Skeletal muscle cell (primary cell): ENCODE measurements at places on chromosomes 4 and X.

DNA sequence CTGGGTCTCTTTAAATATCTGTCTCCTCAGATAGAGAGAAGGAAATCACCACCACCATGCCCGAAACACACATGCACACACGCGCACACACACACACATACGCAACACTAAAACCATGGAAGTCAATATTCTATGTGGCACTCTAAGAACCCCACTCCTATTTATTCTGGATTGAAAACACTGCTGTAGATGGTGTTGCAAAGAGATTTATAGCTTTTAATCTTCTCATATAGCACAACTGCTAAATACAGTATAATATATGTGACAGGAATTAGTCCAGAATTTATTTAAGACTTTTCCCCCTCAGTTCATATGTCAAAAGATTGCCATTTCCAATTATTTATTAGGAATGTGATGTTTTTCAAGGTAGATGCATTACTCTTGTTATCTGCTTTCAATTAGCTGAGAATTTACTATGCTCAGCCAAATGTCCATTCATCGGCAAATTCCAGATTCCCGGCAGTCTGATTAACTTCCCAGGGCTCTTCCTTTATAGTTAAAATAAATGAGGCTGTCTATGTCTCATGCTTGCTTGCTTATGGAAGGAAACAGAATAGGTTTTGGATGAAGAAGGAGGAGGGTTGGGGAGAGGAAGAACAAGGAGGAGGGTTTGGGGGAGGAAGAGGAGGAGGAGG lies 115.4 kb upstream of the NDP start:
- DNase-seq = no peak

- no peak for DNase-seq
These were observed 28.6 kb downstream of the MAML3 start for GRCh38 chr4:140125374-140125773.

GRCh38 chr4:180828455-180829018 lies 1414.7 kb upstream of the TENM3 start:
- peak; percentile 60 for DNase-seq

DNA sequence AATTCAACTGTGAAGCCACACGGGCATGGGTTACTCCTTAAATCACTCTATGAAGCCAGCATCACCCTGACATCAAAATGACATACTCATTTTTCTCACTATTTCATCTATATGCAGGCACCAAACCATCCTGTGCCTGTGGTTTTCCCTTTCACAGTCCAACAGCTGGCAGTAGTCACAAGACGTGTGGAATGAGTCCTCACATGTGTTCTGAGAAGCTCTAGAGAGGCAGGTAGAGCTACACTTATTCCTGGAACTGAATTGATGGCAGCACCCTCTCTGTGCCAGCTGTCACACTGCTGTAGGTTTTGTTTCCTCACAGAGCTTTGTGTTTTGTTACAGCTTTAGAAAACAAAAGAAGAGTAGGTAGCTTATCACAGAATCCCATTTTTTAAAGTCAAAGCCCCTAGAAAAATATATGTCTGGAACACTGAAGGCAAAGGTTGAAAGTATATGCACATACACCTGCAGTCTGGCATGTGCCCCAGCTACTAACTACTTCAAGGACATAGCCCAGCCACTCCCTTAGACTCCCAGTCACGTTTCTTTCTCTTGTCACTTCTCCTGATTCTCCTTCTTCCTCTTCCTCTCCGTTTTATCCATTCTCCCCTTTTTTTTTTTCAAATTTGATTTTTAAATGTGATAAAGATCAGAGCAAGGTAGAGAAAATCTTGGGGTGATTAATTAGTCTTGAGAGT lies 107.1 kb downstream of the ANXA10 start:
- DNase-seq = no peak

GRCh38 chr4:52750819-52751486 lies at the start of gene ERVMER34-1:
Gene ERVMER34-1 (minus strand): TSS chr4:52751425. CDS start chr4:52745520, 5,905 bp downstream.
- no peak for DNase-seq

- DNase-seq = no peak
These were observed 22.3 kb upstream of the TADA2B start for GRCh38 chr4:7020856-7021255.

DNA sequence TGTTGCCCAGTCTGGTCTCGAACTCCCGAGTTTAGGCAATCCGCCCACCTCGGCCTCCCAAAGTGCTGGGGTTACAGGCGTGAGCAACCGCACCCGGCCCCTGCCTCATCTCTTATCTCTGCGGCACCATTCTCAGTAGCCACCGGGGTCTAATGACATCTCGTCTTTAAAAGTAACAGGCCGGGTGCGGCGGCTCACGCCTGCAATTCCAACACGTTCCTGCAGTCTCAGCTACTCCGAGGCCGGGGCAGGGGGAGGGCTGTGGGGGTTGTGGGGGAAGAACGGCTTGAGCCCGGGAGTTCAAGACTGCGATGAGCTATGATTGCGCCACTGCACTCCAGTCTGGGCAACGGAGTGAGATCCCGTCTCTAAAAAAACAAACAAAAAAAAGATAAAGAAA lies 28.8 kb downstream of the ING2 start:
- DNase-seq = no peak

DNA sequence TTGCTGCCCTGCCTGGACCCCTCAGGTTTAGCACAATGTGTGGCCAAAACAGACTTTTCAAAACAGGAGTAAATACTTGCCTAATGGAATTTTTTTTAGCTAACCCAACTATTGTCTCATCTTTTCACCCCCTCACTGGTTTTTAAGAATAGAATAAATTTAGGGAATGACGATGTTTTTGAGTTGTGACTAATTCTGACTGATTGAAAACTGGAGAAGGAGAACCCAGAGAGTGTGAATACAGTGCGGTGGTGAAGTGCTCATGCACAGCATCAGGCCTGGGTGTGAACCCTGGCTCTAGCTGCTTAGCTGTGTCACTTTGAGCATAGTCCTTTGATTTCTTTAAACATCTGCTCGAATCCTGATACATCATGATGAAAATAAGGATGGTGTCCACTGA lies 10.5 kb downstream of the ANTXR2 start:
- DNase-seq = no peak

GRCh38 chr4:78691334-78691754 lies 84.8 kb upstream of the BMP2K start:
- DNase-seq = no peak

DNA sequence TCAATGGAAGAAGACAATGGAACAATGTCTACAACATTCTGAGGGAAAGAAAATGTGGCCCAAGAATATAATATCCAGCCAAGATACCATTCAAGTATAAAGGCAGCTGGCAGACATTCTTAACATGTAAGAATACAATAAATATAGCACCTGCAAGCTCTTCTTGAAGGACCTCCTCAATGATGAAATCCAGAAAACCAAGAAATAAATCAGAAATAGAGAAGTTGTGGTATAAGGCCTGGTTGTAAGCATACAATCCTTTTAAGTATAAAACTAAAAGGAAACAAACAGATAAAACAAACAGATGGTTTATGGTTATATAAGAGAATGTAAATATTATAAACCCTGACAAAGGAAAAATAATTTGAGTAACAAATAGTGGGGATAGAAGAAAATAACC lies 33.4 kb downstream of the SYTL4 start:
- DNase-seq = no peak

DNA sequence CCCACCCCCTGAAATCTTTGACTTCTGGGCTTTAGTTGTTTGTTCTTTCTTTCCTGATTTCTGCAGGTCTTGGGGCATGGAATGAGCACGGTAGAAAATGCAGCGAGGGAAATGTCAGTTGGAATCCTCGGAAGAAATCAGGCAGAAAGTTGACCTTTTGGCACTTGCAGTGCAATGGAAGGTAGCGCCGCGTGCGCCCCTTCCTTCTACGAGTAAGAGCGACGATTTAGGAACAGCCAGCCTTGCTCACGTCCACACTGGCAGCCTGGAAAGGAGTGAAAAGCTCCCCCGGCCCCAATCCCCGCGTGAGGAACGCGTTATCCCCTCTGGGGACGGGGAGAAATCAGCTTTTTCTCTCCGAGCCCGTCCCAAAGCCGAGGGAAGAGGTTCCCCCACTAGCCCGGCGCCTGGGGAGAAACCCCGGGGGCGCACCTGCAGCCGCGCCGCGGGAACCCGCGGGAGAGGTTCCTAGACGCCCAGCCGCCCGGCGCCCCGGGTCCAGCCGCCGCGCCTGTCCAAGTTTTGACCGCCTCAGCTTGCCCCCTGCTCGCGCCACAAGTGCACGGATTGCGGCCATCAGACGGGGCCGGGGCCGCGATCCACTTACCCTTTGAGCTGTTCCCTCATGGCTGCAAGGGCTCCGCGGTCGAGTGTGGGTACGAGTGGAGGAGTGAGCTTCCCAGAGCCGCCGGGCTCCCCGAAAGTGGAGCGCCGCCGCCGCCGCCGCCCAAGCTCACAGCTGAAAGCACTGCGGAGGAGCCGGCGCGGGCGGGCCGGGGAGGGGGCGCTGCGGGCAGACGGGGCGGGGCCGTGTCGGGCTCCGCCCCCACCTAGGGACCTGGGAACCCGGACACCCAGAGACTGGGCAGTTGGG lies 194.6 kb upstream of the FTHL17 start:
- no peak for DNase-seq

- no peak for DNase-seq
These were observed 16.4 kb downstream of the BANK1 start for GRCh38 chr4:101806914-101807313.

DNA sequence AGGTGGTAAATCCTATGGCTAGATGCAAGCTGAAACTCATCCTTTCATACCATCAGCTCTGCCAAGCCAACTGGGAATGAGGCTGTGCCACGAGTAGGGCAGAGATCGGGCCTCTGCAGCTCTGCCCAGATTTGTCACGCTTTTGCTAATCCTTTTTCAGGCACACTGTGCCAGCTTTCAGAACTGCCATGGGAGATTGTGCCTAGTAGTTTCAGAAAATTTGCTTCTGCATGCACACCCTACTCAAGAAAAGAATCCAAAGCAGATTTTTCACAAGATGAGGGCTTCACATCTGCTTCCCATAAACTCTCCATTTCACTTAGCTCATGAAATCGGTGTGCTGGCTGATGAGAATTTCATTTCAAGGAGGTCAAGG lies 3.3 kb upstream of the ADH7 start:
- DNase-seq = no peak

GRCh38 chrX:31811106-31811505 lies 739.3 kb upstream of the FTHL17 start:
- DNase-seq = no peak

DNA sequence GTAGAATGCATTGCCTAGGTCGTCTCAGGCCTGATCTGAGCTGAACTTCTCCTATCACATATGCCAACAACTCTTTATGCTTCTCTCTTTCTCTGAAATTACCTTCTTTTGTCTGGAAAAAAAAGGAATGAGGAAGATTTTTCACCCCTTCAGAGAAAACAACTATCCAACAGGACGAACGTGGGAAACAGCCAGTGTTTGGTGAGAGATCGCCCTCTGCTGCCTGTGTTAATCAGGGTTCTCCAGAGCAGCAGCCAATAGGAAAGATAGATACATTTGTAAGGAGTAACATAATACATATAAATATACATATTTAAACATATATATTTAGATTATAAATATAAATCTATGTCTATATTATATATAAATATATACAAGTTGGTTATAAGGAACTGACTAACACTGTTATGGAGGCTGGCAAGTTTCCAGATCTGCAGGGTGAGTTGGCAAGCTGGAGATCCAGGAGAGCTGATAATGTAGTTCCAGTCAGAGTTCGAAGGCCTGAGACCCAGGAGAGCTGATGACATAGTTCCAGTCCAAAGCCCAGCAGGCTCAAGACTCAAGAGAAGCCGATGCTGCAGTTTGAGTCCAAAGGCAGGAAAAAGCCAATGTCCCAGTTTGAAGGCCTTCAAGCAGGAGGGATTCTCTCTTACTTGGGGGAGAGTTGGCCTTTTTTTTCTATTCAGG lies 13.3 kb downstream of the CETN2 start:
- no peak for DNase-seq

DNA sequence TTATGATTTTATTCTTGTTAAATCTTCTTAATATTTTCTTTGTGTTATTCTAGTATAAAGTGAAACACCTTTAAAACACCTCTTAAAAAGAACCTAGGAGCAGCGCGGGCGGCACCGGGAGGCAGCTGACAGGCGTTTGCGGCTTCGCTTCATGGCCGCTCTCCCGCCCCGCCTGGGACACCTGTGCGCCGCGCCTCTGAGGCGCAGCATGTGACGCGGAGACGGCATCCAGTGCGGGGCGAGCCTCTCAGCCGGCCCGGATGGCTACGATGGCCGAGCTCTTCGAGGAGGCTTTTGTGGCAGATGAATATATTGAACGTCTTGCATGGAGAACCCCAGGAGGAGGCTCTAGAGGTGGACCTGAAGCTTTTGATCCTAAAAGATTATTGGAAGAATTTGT lies 1592.7 kb downstream of the TECRL start:
- no peak for DNase-seq

DNA sequence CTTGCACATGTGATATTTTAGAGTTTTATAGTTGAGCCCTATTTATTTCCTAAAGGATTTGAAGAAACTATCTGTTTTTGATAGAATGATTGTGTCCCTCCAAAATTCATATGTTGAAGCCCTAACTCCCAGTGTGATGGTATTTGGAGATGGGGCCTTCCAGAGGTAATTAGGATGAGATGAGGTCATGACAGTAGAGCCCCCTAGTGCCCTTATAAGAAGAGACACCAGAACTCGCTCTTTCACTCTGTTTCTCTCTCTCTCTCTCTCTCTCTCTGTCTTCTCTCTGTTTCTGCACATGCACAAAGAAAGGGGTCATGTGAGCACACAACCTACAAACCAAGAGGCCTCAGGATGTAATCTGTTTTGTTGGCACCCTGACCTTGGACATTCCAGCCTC lies 921.9 kb upstream of the DIAPH2 start:
- DNase-seq = no peak

- no peak for DNase-seq
These were observed 1145.6 kb upstream of the DIAPH2 start for GRCh38 chrX:95539041-95539440.

GRCh38 chr4:76061982-76062381 lies 12.5 kb upstream of the ART3 start:
- no peak for DNase-seq

DNA sequence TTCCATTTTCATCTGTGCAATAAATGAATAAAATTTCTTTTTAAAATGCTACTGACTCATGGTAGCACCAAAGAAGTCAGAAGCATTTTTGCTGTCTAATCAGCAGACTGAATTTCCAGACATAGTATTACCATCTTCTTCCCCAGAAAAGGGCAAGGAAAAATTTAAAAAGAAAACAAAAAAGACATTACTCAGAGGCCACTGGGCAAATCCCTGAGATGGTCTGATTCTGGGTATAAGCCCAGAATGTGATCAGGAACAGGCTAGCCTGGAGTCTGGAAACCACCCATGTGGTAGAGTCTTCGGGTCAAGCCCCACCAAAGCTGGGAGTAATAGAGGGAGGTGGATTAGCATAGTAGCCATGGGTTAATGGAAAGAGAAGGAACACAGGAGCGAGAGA lies 342.8 kb downstream of the FBXW7 start:
- no peak for DNase-seq

DNA sequence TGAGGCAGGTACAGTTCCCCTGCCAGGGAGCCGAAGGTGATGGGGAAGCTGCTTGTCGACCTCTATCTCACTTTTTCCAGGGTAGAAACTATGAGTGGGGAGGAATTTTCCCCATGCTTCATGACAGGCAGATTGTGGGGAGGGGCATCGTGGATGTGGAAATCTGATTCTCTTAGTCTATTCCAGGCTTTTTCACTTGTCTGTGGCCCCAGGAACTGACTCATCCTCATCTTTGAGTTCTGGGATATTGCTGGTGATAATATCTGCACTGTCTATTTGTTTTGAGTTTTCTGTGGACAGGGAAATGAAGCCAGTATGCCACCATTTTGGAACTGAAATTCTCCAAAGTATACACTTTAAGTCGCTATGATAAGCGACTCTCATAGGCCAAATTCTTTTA lies 7.6 kb upstream of the TLR2 start:
- no peak for DNase-seq
